ENCODE measurements at places on chromosomes 5 and 9.

DNA sequence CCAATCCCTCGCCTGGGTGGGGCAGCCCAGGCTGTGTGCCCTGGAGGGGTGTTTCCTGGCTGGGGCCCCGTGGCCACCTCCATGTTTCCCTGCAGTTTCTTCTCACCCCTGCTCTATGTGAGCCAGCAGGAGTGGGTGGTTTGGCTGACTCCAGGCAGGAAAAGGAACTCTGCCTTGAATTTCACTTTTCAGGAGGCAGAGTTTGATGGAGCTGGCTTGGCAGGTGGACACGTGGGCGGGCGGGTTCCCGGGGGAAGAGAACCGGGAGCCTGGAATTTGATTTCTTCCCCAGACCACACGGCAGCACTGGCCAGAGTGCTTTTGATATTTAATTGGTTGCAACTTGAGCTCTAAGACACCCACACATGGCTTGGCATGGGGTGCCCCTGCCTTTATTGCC is 119.8 kb upstream of the PANK3 start:
- DNase-seq, result no peak

DNA sequence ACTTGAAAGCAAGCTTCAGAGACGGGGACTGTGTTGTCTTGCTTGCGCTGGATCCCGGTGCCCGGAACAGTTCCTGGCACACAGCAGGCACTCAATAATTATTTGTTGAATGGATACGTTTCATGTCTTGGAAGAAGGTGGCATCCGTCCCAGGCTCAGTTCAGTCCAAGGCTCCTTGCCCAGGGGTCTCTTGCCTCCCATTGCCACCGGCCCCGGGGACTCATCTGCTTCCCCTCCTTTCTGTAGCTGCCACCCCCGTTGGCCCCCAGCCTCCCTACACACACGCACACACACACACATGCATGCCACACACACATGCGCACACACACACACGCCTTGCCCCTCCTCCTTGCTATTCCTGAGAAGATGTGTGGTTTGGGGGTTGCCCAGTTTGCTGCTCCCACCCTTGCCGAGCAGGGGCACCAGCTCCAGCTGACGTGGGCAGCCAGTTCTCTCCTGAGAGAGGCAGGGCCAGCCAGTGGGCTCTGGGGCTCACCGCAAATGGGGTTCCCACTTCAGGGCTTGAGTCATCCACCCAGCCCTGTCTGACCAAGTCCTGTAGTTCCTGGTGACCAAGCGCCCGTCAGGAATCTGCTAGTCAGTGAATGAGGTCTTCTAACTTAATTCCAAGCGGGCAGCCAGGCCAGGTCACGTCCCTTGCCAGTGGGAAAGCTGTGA is 41.8 kb downstream of the HK3 start:
- DNase-seq, result no peak

- no peak for DNase-seq
Observed at GRCh38 chr5:151148583-151148982, 9.0 kb downstream of the ANXA6 start.

DNA sequence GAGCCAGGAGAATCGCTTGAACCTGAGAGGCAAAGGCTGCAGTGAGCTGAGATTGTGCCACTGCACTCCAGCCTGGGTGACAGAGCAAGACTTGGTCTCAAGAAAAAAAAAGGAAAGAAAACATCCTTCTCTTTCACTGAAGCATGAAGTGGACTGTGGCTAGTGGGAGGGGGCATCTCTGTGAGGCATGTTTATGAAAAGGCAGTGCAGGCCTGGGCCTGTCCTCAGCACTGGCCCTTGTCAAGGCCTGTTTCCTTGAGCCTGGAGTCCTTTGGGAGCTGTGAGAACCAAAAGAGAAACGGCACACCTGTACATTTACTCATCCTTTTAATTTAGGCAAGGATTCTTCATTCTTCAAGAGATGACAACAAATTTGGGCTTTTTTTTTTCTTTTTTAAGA is 18.3 kb upstream of the FUBP3 start:
- DNase-seq, result no peak

- no peak for DNase-seq
Observed at GRCh38 chr9:98472216-98472615, 216.8 kb upstream of the TBC1D2 start.

- DNase-seq, result no peak
Observed at GRCh38 chr9:130394320-130394719, 50.4 kb upstream of the ASS1 start.

DNA sequence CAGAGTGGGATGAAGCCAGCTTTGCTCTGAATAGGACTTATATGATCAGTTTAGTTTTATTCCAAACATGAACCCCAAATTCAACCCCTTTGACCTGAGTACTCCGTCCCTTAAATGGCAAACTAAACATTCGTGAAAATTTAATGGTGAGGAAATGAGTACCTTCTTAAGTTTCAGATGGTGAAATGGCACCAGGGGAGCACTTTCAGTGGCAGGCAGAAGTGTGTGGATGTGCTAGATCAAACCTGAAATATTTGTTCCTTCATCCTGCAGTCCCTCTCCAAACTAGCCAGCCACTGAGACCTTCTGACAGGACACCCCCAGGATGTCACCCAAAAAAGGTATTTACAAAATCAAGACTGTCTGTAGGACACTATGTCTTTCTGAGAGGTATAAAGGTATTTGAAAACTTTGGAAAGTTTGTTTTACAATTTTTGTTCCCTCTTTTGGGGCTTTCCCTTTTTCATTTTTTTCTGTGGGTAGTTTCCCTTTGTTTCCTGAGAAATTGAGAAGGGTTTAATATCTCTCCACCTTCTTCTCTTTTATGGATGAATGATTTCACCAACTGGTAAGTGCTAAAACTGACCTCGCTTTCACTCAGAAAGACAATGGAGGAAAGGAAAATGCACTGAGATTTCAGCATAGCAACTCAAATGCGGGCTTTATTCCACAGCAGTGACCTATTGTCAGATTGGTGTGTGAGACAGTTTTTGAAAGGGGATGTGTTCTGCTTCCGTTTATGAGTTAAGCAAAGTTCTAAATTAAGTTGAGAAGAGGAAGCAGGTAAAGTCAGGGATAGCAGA is 127.1 kb downstream of the TMC1 start:
- no peak for DNase-seq

DNA sequence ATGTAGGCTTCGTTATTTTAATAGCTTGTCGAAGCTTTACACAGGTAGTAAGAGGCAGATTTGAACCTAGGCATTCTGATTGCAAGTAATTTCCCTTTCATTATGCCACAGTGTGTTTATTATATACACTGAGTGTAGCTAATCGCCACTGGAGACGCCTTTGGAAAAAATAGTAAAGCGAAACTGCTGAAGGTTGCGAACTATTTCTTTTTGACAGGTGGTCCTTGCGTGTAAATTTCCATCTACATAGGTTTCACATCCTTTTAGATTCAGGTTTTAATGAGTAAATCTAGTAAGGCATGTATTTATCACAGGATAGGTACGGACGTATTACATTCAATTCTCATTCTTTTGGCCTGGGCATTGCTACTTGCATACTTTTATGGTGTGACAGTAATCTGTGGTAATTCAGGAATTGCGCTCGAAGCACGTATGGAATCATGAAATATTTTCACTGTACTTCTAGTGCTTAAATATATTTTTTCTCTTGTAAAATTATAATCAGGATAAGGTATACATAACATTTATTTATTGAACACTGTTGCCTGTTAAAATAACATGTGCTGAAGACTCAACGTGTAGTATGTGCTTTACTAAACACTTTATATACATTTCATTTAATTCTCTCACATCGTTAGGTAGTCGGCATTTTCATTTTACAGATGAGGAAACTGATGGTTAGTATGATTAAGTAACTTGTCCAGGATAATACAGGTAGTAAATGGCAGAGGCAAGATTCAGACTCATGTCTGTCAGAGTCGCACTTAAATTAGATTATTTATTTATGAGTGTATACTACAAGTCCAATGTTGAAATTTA is 1.8 kb downstream of the MARCHF6 start:
- DNase-seq, result no peak
